ENCODE measurements at places on chromosomes 3 and 15. TPM values are rescaled to one million over a fixed set of nuclear protein-coding genes. Genes with fewer than 3 reads are reported as not detected.

CPLX3 gene
- not detected for total RNA-seq

MOBP gene
- 0.02 TPM for total RNA-seq

XCR1 gene
- total RNA-seq: not detected

DNASE1L3 gene
- total RNA-seq: 0.11 TPM

APOD gene
- total RNA-seq: 0.51 TPM

ZNF385D gene
- not detected for total RNA-seq

PPM1L gene
- total RNA-seq: 0.63 TPM

ACAN gene
- 0.21 TPM for total RNA-seq

XIRP1 gene
- total RNA-seq: 0.07 TPM

FBN1 gene
- total RNA-seq: 9.3 TPM

UPK1B gene
- 12.8 TPM for total RNA-seq

SI gene
- total RNA-seq: not detected

PCNP gene
- 109 TPM for total RNA-seq

ACP3 gene
- not detected for total RNA-seq

THUMPD3 gene
- 55.0 TPM for total RNA-seq

APPL1 gene
- 22.5 TPM for total RNA-seq

CCR5 gene
- not detected for total RNA-seq

TRPC1 gene
- total RNA-seq: 7.7 TPM

FGF12 gene
- total RNA-seq: 0.38 TPM

ANKDD1A gene
- total RNA-seq: 2.0 TPM

SAMD7 gene
- not detected for total RNA-seq

IGDCC3 gene
- total RNA-seq: not detected

SLC51A gene
- not detected for total RNA-seq

OR5K2 gene
- total RNA-seq: not detected

LRRN1 gene
- total RNA-seq: not detected

TMEM158 gene
- total RNA-seq: 25.8 TPM

ARIH1 gene
- total RNA-seq: 71.0 TPM

PEX5L gene
- total RNA-seq: not detected

EFCC1 gene
- total RNA-seq: not detected

GPR27 gene
- 4.0 TPM for total RNA-seq

NEK10 gene
- 1.8 TPM for total RNA-seq

TIMP4 gene
- 14.6 TPM for total RNA-seq

BNC1 gene
- 0.49 TPM for total RNA-seq

RBP2 gene
- total RNA-seq: not detected

PLCB2 gene
- 1.3 TPM for total RNA-seq

TMEM212 gene
- not detected for total RNA-seq

CCDC54 gene
- total RNA-seq: not detected

BTBD1 gene
- total RNA-seq: 64.7 TPM

CHRNA7 gene
- total RNA-seq: 4.7 TPM

PLA2G4E gene
- not detected for total RNA-seq

Data from A549 treated with DMSO at 1 μM for 4 hours (cell line).